Stimulated activated CD8-positive, alpha-beta memory T cell treated with anti-CD3 and anti-CD28 coated beads, Interleukin-7, amount 100 ng/mL, for 1 hour (primary cell): ENCODE measurements at places on chromosomes 1 and 21.

- DNase-seq = no peak
These were observed 15.9 kb upstream of the EDN2 start for GRCh38 chr1:41500378-41500777.

GRCh38 chr1:6660415-6661049, 35.9 kb downstream of the THAP3 start:
- no peak for DNase-seq

DNA sequence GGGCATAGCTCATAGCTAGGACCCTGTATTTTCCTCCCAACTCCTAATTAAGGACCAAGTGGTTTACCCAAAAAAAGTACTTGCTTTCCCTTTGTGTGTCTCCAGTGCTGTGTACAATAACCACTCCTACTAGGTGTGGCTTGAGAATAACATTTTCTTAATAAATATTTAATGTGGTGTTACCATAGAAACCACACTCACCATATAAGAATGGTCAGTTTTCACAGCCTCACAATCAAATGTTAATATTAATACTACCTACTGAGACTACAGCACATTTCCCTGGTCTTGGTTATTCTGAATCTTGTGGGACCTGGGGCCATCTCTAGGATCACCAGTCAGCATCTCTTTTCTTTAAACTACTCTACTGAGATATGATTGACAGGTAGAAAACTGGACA, 83.5 kb upstream of the BCAR3 start:
- no peak for DNase-seq

GRCh38 chr1:219113261-219113660, 60.4 kb upstream of the LYPLAL1 start:
- DNase-seq = no peak

- DNase-seq = no peak
These were observed 21.4 kb downstream of the WNT4 start for GRCh38 chr1:22121421-22121911.

- DNase-seq = no peak
These were observed 61.4 kb downstream of the BRINP3 start for GRCh38 chr1:190416239-190416638.

GRCh38 chr21:45736690-45737484, 93.4 kb downstream of the PCBP3 start:
- no peak for DNase-seq

- no peak for DNase-seq
These were observed 32.9 kb downstream of the TNFSF18 start for GRCh38 chr1:173017792-173018191.

DNA sequence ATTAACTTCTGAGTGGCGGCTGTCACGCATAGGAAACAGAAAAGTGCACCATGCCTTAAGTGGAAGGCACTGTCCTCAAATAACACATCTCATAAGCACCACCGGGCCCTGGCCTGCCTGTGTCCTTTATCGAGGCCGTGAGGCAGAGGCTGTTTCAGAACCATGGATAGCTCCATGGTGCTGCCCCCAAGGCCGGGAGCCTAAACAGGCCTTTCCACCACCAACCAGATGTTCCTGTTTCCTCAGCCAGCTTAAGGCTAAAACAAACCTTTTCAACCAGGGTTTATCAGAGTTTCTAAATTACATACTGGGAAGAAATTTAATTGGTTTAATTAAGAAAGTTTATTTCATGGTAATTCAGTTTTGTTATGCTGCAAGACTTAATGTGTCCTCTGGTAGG, 114.4 kb downstream of the DMRTA2 start:
- no peak for DNase-seq

DNA sequence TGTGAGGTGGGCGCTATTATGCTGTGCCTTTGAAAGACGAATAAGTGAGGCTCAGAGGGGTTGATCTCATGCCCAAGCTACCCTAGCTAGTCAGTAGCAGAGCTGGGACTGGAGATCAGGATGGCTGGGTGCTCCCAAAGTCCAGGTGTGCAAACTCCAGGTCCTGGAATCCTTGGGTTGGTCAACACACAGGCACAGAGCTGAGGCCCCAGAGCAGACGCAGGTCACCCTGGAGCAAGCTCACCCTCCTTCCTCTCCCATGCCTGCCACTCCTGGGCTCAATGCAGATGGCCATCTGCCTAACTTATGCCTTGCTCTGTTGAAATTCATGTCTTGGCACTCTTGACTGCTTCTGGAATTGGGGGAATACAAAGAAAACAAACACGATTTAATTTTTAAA, 587.2 kb downstream of the PTPRU start:
- DNase-seq = no peak

GRCh38 chr21:21898801-21899200, 900.6 kb downstream of the NCAM2 start:
- DNase-seq = no peak

DNA sequence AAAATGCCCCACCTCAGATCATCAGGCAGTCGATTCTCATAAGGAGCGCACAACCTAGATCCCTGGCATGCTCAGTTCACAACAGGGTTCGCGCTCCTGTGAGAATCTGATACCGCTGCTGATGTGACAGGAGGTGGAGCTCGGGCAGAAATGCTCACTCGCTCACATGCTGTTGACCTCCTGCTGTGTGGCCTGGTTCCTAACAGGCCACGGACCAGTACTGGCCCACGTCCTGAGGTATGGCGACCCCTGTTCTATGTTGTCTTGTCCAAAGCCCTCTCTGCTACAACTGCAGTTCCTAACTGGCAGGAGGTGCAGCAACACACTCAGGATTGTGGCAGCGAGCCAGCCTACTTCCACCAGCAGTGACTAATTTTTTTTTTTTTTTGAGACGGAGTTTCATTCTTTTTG, 70.6 kb downstream of the CLSTN1 start:
- DNase-seq = no peak

- no peak for DNase-seq
These were observed 131.1 kb downstream of the TNR start for GRCh38 chr1:175612286-175612685.

DNA sequence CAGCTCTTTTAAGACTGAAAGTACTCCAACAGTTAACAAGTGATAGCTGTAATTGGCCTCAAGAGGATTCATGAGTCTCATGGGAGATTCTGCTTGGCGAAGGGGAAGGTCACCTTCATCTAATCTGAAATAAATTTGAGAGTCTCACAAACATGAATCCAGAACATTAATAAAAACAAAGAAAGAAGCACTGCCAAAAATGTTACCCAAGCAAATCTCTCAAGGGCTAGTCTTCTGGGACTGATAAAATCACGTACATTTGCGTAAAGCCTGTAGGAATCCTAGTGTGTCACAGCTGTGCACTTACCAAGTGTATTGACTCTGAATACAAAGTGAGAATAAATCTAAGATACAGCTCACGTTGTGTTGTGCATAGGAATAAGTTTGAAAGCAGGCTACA, 21.2 kb upstream of the NUF2 start:
- no peak for DNase-seq

DNA sequence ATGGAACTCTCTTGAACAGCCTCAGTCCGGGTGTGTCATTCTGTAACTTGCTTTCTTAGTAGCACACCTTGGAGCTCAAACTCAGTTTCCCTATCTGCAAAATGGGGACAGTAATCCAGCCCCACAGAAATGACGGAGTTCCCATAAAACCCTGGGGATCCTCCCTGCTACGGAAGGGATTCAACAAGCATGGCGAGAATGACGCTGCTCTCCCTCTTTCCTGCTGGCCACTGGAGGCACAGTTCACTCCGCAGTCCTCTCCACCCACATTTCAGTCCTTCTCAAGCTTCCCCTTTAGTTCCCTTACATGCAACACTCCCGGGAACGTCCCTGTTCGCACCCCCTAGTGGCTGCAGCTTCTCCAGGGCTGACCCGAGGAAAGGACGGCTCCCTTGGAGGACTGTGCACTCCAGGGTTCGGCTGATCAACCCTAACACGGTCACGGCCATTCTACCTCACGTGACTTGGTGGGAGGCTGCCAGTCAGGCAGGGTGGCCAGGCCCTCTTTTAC, 20.6 kb downstream of the RUNX3 start:
- no peak for DNase-seq

GRCh38 chr1:201889090-201889968, 631 bp downstream of the SHISA4 start:
- no peak for DNase-seq

- DNase-seq = no peak
These were observed 325.2 kb upstream of the NRIP1 start for GRCh38 chr21:15390049-15390448.

DNA sequence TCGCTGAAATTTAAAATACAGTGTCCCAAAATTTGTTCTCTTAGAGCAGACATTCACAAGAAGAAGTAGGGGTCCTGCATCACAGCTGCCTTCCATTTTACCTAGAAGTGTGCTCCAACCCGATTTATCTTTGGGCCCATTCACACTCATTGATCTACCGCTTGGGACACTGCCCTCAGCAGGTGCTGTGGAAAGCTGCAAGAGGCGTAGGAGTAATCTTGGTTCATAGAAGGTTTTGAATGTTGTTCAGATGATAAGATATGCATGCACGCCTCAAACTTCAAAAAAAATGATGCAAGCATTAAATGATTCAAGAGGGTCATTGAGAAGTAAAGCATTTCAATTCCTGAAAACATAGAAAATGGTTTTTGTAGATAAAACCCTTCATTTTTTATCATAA, 18.6 kb upstream of the C1orf105 start:
- DNase-seq = no peak

DNA sequence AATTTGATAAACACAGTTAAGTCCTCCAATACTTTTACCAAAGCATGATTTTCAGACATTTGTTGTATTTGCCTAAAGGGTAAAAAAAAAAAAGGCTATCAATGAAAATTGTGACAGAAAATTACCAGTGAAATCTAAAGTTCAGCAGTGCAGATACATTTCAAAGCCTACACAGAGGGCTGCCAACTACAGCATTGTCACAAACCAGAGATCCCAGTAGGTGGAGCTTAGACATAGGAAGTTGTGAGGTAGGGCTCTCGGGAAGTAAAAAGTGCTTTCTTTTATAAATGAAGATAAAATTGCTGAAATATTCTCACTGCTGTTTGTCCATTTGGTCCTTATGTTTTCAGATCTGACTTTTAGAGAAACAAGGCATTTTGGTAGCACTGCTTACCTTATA, 123.0 kb downstream of the DYRK1A start:
- no peak for DNase-seq

DNA sequence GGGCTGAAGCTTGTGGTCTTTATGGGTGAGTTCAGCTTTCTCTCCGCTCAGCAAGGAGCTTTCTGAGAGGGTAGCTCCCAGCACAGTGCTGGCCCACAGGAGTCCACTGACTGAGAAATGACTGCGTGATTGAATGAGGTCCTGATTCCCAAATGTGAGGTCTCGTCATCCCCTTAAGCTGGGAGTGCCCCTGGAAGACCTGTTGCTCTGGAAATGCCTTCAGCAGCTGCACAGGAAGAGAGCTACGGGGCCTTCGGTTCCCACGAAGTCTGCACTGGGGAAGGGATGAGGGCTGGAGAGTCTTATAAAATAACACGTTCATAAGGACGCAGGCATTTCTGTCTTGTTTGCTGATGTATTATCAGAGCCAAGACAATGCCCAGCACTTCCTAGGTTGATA, 14.0 kb downstream of the TNNT2 start:
- DNase-seq = no peak

DNA sequence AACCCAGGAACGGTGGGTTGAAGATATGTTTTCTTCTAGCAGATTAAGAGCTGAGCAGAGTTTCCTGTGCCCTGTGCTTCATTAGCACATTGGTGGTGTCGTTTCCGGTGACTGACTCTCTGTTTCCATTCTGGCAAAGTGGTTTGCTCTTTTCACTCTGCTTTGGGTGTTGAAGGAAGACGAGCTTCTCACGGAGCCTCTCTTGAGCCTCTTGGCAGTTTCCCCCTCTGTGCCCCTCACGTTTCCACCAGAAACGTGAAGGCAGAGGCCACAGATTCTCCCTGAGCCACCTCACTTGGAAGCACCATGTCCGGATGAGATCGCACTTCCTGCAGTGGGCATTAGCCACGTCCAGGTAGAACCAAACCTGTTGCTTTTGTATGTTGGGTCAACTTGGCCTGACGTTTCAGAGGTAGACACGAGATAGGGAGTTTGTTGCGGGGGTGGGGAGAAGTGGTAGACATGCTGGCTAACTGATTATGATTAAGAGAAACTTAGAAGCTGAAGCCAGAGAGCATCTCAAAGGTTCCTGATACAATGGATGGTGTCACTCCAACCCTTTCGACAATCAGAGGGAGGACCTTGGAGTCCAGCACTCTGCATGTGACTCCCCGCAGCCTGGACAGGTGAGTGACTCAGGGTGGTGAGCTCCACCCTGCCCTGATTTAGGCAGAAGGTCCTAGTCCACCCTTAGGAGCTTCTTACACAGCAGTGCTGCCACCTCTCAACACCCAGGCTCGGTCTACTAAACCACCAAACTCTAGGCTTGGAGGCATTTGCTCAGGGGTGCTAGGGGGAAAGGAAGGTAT, at the start of gene LAX1:
Gene LAX1 (plus strand): TSS at position 155 of the 809 bp plus-strand sequence. CDS start 383 bp downstream, at position 538.
- peak; percentile 61 for DNase-seq

GRCh38 chr1:19793360-19794046, 6.2 kb downstream of the TMCO4 start:
- DNase-seq = no peak

DNA sequence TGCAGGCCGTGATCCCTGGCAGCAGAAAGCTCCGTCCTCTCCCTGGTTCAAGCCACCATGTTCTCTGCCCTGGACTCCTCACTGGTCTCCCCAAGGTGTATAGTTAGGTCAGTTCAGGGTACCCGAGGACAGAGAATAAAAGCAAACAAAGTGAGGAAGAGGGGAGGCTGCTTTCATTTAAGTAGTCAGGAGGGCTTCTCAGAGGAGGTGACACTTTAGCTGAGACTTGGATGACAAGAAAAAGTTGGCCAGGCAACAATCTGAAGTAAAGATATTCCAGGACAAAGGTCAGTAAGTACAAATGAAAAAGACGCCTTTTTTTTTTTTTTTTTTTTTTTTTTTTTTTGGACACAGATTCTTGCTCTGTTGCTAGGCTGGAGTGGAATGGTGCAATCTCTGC, 257.8 kb upstream of the TMEM51 start:
- DNase-seq = no peak

GRCh38 chr1:100538913-100539835, 1.2 kb downstream of the GPR88 start:
- no peak for DNase-seq

DNA sequence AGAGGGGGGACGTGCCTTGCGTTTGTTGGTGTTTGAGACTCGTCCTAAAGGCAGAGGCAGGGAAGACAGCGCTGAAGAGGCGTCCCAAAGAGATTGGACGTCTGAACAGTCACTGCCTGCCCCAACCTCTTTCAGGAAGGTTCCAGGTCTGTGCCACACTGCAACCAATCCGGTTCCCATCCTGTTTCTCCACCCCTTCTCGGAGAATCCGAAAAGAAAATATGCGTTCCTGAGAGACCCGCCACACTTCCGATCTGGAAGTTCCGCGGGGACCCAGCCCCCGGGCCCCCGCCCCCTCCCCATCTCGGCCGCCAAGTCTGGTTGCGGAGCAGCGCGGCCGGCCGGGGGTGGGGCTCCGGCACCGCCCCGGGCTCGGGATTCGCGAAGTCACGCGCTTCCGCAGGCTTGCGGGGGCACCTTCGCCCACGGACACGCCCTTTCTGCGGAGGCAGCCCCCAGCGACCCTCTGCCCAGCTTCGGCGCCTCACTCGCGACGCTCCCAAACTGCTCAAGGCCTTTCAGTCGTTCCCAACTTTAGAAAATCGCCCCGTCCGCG, 124.5 kb upstream of the DPYD start:
- DNase-seq = no peak
